ENCODE measurements at places on chromosomes 5 and 9.

- DNase-seq: no peak
Observed at GRCh38 chr5:50445296-50445949, 4.3 kb upstream of the EMB start.

DNA sequence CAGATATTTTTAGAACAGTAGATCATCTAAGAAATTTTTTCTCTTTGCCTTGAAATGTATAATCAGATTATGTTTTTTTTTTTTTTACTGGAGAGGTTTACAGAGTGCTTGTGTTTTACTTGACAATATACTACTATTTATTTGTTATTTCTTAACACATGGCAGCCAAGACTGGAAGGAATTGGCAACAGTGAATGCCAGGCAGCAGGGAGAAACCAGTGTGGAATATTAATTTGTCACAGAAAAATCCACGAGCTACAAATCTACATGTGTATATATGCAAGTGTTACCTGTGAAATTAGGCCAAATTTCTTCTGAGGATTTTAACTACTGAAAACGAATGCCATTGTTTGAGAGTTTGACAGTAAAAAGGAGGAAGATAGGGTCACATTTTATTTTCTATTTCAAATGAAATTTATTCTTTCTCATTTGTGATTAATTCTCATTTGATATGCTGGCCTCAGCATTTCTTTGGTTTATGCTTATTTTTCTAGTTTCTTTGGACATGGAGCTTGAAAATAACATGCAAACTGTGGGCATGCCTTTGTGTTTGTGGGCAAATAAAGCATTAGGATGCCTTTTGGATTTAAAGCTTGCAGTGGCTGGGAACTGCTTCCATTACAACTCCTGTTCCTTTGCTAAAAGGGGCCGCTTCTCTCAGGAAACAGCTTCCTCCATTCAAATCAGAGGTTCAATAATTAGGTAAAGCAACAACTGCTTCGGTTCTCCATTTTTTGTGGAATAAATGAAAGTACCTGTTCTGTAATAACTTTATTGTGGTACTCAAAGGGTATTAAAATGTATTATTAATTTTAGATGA is 39.0 kb upstream of the ZFYVE16 start:
- no peak for DNase-seq

DNA sequence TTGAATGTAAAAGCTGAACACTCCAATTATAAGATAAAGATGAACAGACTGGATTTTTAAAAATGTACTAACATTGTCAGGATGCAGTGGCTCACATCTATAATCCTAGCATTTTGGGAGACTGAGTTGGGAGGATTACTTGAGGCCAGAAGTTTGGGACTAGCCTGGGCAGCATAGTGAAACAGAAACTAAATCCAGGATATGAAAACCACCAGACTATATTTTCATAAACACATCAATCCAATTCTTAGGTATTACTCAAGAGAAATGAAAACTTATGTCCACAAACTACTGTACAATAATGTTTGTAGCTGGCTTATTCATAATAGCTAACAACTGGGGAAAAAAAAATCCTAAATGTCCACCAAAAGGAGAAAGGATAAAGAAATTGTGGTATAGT is 26.8 kb upstream of the NAA35 start:
- DNase-seq: no peak

DNA sequence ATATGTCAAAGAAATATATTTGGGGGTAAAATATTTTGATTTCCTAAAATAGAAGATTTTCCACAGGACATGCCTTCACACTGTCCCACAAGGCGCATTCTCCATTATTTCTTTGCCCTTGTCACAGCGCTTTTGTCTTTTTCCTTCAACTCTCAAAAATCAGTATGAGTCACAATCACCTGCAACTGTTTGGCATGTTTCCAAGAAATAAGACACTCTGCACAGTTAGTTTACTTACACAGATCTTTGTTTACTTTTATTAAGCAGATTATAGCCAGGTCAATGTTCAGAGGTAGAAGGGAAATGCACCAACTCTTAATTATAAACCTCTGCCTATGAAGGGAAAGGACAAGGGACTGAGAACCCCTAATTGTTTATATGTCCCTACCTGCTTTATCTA is 9.5 kb downstream of the CEMIP2 start:
- DNase-seq: peak; percentile 38

- no peak for DNase-seq
Observed at GRCh38 chr9:117247266-117247665, 167.6 kb downstream of the ASTN2 start.

- no peak for DNase-seq
Observed at GRCh38 chr5:129781594-129781993, 33.7 kb downstream of the MINAR2 start.

GRCh38 chr5:146109379-146109778 is 4.0 kb upstream of the PLAC8L1 start:
- DNase-seq: no peak

- no peak for DNase-seq
Observed at GRCh38 chr5:115657125-115657880, 31.5 kb upstream of the TMED7 start.

DNA sequence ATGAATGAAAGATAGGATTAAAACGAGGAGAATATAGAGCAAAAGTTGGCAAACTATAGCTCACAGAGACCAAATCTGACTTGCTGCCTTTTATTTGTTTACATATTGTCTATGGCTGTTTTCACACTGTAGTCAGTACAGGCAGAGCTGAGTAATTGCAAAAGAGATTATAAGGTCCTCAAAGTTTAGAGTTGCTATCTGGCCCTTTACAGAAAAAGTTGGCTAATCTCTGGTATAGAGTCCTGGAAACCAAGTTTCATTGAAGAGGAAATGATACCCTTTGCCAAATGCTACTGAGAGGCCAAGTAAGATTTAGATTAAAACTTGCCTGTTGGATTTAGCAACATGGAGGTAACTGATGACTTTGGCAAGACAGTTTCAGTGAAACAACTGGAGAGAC is 36.0 kb downstream of the LYRM7 start:
- DNase-seq: no peak

DNA sequence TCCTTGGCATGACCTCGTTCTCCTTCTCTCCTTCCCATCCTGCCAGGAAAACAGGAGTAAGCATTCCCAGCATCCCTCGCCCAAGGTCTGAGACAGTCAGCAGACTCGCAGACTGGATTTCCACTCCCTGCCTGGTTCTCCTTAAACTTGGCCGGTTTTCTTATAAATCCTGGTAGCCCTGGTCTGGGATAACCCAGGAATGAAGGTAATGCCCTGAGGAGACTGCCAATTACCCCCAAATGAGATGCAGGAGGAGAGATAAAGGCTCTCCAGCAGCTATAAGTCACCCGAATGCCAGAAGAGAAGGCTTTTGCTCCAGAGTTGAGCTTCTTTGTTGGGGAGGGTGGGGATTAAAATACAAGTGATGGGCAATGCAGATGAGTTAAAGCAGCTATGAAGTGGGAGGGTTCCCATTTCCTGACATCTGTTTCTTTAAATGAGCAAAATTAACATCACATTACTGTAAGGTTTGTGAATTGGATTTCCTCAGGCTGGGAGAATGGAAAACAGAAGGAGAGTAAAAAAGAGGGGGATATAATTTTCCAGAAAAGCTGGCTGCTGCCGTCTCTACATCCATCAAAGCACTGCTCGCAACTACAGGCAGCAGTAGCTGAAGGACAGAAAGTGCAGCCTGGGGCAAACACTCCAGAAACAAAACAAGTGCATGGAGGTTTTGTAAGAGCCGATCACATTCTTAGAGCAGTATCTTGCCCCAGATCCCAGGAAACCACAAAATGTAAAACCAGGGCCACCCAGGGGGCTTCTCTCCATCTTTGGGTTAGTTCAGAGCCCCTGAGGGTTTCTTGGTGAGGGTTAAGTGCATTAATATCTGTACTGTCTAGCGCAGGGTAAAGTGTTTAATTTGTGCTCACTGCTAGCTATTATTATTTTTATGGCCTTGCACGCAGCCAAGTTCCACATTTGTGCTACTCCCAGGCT is 177.6 kb upstream of the PANK3 start:
- no peak for DNase-seq

DNA sequence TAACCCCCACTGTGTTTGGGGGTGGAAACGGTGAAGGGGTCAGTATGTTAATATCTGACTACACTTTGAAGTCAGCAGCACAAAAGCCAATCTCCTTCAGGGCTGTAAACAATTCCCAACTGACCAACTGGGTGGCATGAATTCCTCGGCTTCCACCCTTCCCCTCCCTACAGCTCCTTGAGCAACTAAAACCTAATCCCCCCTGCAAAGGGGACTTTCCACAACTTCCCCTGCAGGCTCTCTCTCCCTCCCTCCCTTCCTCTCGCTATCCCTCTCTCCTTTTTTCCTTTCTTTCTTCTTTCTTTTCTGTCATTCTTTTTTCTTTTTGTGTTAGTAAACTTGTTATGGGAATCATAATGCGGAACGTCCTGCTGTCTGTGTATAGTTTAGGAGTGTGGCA is 65.1 kb upstream of the PTCH1 start:
- DNase-seq: no peak

GRCh38 chr5:74957906-74958305 is 91.7 kb upstream of the FAM169A start:
- DNase-seq: no peak

- DNase-seq: no peak
Observed at GRCh38 chr9:85392260-85392659, 349.5 kb downstream of the AGTPBP1 start.

- DNase-seq: no peak
Observed at GRCh38 chr9:72980600-72981265, 27.9 kb upstream of the ALDH1A1 start.

GRCh38 chr5:73126957-73127356 is 6.6 kb downstream of the TMEM171 start:
- no peak for DNase-seq

- no peak for DNase-seq
Observed at GRCh38 chr9:22079873-22080341, 70.8 kb upstream of the CDKN2B start.

DNA sequence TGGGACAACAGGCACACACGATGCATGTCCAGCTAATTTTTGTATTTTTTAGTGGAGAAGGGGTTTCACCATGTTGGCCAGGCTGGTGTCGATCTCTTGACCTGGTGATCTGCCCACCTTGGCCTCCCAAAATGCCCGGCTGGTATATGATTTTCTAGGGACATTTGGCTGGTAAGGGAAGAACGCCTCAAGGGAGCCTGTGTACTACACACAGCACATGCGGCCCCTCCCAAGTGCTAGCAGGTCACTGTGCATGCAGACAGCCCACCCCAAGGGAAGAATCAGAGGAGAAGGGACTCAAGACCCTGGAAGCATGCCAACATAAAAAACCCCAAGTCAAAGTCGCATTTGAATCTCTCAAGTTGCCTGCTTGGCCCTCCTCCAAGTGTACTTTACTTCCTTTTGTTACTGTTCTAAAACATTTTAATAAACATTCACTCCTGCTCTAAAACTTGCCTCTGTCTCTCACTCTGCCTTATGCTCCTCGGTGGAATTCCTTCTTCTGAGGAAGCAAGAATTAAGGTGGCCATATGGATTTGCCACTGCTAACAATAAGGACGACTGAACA is 24.3 kb upstream of the OTULINL start:
- DNase-seq: no peak

GRCh38 chr9:126049088-126049487 is 277.5 kb upstream of the MVB12B start:
- DNase-seq: no peak

GRCh38 chr5:135324897-135325650 is 74.0 kb downstream of the MACROH2A1 start:
- no peak for DNase-seq

- no peak for DNase-seq
Observed at GRCh38 chr9:130933114-130934046, 5.7 kb downstream of the FIBCD1 start.

DNA sequence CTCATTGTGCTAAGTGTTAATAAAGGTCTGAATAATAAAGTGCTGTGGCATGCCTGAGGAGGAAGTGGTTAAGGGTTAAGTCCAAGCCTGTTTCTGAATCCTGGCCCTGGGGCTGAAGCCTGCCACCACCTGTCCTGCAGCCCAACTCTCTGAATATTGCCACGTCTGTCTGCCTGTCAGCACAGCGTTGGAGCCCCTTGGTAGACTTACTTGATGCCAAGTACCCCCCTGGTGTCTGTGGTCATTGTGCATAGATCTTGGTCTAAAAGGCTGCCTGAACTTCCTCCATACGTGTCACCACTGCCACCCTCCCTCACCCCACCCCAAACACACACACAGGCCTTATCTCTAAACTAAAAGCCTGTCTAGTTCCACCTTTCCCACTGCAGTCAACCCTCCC is 35.4 kb upstream of the SLC2A8 start:
- DNase-seq: no peak

DNA sequence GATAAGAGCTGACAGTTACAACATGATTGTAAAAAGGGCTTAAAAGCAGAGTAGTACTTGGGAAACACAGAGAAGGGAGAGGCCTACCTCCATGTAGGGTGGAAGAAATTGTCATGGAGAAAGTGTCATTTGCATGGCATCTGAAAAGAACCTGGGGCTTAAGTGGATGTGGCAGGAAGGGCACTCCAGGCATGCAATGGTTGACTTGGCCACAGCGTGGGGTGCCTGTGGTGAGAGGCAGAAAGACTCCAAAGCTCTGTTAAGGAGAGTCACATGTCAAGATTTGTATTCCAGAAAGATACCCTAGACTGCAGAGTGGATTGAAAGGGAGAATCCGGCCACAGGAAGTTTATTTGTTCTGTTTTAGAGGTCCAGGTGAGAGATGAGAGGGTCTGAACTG is 2.4 kb downstream of the POLR3G start:
- DNase-seq: no peak

DNA sequence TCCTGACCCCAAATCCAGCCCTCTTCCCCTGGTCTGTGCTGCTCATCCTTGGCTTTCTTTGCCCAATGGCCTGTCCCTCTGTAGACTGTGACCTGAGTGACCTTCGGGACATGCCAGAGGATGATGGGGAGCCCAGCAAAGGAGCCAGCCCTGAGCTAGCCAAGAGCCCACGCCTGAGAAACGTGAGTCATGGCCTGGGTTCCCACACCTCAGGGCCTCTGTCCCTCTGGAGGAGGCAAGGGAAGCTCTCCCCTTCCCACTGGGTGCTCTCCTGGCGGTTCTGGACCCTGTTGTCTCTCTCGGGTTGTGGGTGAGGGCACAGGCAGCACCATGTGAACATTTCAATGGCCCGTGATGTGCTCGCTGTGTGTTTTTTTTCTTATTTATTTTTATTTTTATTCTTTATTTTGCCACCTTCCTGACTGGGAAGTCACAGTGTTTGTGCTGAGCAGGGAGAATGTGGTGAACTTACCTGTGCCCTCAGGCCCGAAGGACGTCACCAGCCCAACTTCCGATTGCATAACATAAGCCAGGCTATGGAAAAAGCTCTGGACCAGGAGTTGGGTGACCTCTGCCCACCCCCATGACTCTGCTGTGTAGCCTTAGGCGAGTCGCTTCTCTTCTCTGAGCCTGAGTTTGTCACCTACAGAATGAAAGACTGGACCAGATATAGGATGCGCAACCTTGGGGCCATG is 29.5 kb downstream of the AFAP1L1 start:
- DNase-seq: no peak

GRCh38 chr9:136885950-136886578 is at the start of gene TRAF2:
TSS of gene TRAF2 (plus strand) at chr9:136886516. CDS start at chr9:136898741, 12,225 bp downstream.
- DNase-seq: peak; percentile 83

- no peak for DNase-seq
Observed at GRCh38 chr5:78648359-78649210, at the start of gene LHFPL2. TSS of gene LHFPL2 (minus strand) at chr5:78648772. CDS start at chr5:78510213, 138,559 bp downstream.

- DNase-seq: no peak
Observed at GRCh38 chr9:19156805-19157204, 29.5 kb upstream of the PLIN2 start.

- DNase-seq: no peak
Observed at GRCh38 chr5:40045429-40045828, 620.6 kb upstream of the DAB2 start.
